Mesenchymal stem cell (in vitro differentiated cells and primary cell): ENCODE measurements at places on chromosomes 5 and 9.

DNA sequence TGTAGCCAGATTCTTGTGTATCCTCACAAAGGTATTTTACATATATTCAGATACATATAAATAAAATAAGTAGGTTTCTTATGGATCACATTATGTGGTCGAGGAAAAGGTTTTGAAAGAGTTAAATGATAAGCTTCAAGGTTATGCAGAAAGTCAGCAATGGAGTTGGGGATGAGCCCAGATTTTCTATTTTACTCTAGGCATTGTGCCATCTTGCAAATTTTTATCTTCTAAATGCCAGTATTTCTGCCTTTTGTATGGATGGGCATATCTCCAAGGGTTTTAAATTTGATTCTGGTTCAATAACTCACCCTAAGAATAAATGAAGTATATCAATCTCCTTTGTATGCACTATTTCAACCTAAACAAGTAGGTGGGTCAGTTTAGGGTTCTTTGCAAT is 410.7 kb downstream of the DMRTA1 start:
- no peaks in the 10 kb centered on the region for H3K36me3 ChIP-seq
- DNase-seq, result no peak
- H3K27ac ChIP-seq, result no peak overlapping the region
- no peaks in the 10 kb centered on the region for H3K4me1 ChIP-seq
- no peak overlapping the region for H3K4me3 ChIP-seq
- no peaks in the 10 kb centered on the region for H3K27me3 ChIP-seq

DNA sequence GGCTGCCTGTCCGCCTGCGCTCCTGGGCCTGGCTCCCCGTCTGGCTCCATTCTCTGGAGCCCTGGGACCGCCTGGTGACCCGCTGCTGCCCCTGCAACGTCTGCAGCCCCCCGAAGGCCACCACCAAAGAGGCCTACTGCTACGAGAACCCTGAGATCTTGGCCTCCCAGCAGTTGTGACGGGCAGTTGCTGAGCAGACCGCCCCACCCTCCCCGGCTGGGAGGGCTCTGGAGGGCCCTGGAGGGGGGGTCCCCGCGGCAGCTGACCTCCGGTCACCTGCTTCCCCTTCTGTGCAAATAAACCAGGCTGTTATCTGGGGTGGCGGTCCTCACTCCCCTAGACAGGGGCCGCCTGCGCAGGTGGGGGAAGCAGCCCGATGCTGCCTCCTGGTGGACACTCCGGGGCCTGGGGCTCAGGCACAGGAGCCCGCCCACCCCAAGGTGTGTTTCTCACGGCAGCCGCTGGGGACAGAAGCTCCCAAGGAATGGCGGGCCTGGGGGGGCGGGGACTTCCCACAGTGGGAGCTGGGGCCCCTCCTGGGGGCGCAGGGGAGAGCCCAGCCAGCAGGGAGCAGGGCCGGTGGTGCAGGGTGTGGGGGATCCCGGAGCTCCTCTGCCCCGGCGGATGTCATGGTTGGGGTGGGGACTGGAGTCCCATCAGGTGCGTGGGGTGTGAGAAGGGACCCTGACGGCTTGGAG is 4.7 kb upstream of the TUBB4B start:
- no peaks in the 10 kb centered on the region for H3K27me3 ChIP-seq
- DNase-seq, result peak; percentile 83
- H3K4me3 ChIP-seq, result no peak overlapping the region
- no peaks in the 10 kb centered on the region for H3K36me3 ChIP-seq
- H3K27ac ChIP-seq, result no peak overlapping the region

DNA sequence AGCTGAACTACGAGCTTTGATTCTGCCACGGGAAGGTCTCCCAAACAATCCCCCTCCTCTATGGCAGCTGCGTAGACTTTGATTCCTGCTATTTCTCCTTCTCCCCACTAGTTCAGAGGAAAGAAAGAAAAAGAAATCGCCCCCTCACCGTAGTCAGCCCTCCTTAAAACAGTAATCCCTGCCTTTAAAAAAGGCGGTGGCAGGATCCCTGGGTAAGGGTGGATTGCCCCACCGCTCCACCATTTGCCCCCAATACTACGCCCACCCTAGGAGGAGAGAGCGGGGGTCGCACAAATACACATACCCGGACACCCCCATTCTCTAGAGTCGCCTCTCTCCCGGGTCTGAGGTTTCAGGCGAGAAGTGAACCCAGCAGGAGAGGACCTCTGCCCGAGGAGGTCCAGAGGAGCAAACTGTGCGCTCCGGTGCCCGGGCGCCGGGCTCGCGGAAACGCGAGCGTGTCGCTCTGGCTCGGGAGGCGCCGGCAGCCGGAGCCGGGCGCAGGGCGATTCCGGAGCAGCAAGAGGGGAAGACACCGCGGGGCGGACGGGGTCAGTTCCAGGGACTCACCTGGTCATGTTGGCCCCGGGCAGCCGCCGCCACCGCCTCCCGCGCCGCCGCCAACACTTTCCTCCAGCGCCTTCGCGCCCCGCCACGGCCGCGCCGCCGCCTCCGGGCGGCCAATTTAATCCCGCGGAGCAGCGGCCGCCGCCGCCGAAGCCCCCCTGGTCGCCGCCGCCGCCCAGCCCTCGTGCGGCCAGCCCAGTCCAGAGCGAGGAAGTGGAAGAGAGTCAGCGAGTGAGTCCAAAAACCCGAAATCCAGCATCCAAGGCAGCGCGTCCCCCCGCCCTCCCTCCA is 1057.7 kb upstream of the DMAC1 start:
- H3K27ac ChIP-seq, result no peak overlapping the region
- H3K4me3 ChIP-seq, result peak overlapping the region; percentile 89
- DNase-seq, result peak; percentile 26
- peaks cover 7% of the 10 kb centered on the region for H3K4me1 ChIP-seq
- H3K36me3 ChIP-seq, result no peaks in the 10 kb centered on the region
- peaks cover 12% of the 10 kb centered on the region for H3K27me3 ChIP-seq

DNA sequence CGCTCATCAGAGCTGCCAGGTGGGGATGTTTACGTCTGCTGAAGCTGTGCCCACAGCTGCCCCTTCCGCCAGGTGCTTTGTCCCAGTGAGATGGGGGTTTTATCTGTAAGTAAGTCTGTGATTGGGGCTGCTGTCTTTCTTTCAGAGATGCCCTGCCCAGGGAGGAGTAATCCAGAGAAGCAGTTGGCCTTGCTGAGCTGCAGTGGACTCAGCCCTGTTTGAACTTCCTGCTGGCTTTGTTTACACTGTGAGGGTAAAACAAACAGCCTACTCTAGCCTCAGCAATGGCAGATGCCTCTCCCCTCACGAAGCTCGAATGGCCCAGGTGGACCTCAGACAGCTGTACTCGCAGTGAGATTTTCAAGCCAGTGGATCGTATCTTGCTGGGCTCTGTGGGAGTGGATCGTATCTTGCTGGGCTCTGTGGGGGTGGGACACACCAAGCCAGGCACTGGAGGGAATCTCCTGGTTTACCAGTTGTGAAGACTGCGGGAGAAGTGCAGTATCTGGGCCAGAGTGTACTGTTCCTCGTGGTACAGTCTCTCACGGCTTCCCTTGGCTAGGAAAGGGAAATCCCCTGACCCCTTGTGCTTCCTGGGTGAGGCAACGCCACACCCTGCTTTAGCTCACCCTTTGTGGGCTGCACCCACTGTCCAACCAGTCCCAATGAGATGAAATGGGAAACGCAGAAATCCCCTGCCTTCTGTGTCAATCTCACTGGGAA is 530.1 kb upstream of the DMAC1 start:
- no peaks in the 10 kb centered on the region for H3K27me3 ChIP-seq
- H3K27ac ChIP-seq, result no peak overlapping the region
- H3K4me1 ChIP-seq, result peaks cover 4% of the 10 kb centered on the region
- H3K36me3 ChIP-seq, result peaks cover 9% of the 10 kb centered on the region

DNA sequence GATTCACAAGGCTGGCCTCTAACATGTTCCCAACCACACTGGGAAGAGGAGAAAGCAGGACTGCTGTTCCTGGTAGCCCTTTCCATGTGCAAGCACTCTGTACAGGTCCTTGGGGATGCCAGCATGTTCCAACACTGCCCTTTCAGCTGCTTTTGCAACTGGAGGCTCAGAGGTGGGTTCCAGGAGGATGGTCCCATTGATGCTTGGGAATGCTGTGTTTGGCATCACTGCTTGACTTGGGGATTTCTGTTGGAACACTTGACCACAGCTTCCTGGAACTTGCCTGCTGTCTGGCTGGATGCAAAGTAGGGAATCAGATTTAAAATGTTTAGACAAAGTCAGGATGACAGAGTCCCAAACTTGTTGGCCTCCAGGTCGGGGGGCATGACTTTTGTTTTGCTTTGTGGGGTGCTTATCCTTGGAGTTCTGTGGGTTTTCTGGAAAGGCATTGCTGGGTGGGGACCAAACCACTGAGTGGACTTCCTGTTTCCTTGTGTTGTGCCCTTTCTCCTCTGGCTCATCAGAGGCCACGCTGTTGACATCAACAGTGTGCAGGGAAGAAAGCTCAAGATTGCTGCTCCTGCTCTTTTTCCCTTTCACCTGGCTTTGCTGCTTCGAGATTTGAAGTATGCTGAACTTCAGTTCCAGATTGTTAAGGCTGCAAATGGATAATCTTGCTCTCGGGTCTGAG is 148.5 kb upstream of the RPS23 start:
- H3K27me3 ChIP-seq, result no peaks in the 10 kb centered on the region
- no peak overlapping the region for H3K4me3 ChIP-seq
- no peaks in the 10 kb centered on the region for H3K4me1 ChIP-seq

DNA sequence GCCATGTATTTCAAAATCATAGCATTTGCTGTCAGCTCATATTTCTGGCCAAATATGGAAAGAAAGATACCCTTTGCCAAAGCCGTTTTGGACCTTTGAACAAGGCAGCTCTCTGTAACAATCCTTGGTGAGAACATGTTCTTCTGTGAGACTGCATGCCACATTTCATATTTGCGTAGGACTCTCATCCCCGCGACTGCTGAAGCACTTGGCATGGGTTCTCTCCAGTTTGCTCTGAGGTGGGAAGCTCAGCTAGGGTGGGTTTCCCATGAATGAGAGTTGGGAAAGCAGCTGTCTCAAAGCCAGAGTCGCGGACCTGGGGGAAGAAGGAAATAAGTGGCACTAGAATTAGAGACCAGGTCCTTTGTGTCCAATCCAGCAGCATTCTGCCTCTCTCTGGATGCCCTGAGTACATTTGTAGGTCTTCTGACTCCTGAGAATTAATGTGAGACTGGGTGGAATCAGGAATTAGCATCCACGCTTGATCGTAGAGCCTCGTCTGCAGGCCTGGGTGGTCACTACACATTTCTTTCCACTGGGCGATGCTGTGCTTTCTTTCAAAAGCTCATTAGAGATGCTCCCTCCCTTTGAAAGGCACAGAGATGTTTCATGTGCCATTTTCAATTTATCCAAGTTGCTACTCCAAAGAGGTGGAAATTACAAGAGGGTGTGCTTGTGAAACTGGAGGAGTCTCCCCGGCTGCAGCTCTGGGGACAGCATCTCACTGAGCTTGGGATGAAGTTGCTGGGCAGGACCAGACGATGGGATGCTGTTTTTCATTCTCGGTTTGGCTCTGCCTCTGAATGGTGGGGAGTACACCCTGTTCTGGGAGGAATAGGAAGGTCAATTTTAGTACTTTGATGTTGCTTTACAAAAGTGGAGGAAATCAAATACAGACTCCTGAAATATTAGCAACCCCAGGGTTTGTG is 197.2 kb downstream of the GADD45G start:
- no peak overlapping the region for H3K27ac ChIP-seq
- DNase-seq, result no peak
- H3K36me3 ChIP-seq, result no peaks in the 10 kb centered on the region

DNA sequence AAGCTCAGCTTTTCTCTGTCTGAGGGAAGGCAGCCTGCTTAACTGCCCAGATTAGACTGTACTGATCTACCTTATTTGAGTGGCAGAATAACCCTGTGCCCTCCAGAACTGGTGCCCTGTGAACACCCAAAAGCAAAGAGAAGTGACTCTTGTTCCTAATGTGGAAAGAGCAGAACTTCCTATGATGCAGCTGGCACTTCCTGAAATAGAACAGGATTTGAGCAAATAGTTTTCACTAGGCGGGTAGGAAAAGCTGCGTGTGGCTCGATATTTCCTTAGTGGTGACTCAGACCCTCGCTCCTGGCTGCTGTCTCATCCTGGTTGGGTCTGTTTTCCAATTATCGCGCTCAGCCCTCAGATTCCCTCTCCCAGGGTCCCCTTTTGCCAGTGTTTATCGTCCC is 89.9 kb downstream of the SH3TC2 start:
- H3K4me1 ChIP-seq, result peaks cover 14% of the 10 kb centered on the region
- DNase-seq, result peak; percentile 97
- H3K27me3 ChIP-seq, result no peaks in the 10 kb centered on the region
- no peaks in the 10 kb centered on the region for H3K36me3 ChIP-seq

DNA sequence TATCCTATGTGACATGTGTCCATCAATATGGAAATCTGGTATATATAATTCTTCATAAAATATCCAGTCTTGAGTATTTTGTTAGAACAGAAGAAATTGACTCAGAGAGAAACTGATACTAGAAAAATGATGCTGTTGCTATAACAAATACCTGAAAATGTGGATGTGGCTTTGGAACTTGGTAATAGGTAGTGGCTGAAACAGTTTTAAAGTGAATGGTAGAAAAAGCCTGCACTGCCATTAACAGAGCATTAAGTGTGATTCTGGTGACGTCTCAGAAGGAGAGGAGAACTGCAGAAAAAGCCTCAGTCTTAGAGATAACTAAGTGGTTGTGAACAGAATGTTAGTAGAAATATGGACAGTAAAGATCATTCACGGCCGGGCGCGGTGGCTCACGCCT is 634.9 kb upstream of the ZNF608 start:
- H3K36me3 ChIP-seq, result no peaks in the 10 kb centered on the region
- DNase-seq, result no peak

GRCh38 chr9:92001244-92001643 is 51.2 kb upstream of the ROR2 start:
- DNase-seq, result peak; percentile 20
- H3K27me3 ChIP-seq, result peaks cover 3% of the 10 kb centered on the region
- H3K4me1 ChIP-seq, result peaks cover 1% of the 10 kb centered on the region
- no peaks in the 10 kb centered on the region for H3K36me3 ChIP-seq
- no peak overlapping the region for H3K4me3 ChIP-seq

- no peak for DNase-seq
- peaks cover 43% of the 10 kb centered on the region for H3K36me3 ChIP-seq
- no peak overlapping the region for H3K4me3 ChIP-seq
- H3K27me3 ChIP-seq, result no peaks in the 10 kb centered on the region
- H3K27ac ChIP-seq, result no peak overlapping the region
- H3K4me1 ChIP-seq, result no peaks in the 10 kb centered on the region
Observed at GRCh38 chr9:112839331-112839730, 51.3 kb downstream of the SLC46A2 start.

DNA sequence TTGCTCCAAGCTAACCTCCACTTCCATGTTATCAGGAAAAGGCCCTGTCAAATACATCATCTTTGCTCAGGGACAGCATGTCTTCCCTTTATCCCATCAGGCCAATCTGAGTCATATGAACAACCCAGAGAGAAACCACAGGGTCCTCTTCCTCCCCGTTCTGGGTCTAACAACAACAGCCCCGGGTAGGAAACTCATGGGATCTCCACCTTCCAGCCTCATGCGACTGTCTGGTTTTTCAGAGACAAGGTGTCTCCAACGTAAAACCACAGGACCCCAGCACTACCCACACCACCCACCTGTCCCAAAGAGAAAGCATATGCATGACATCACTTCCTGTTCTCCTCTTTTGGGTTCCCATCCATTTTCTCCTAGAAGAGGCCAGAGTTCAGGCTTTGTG is 217.9 kb downstream of the ENC1 start:
- DNase-seq, result no peak
- no peaks in the 10 kb centered on the region for H3K27me3 ChIP-seq
- no peaks in the 10 kb centered on the region for H3K4me1 ChIP-seq
- H3K27ac ChIP-seq, result no peak overlapping the region

- H3K4me3 ChIP-seq, result no peak overlapping the region
- peaks cover 8% of the 10 kb centered on the region for H3K4me1 ChIP-seq
- H3K36me3 ChIP-seq, result no peaks in the 10 kb centered on the region
- H3K27me3 ChIP-seq, result no peaks in the 10 kb centered on the region
- DNase-seq, result peak; percentile 76
Observed at GRCh38 chr9:35651956-35652828, 1.5 kb upstream of the SIT1 start.

- H3K36me3 ChIP-seq, result no peaks in the 10 kb centered on the region
- DNase-seq, result no peak
- no peak overlapping the region for H3K27ac ChIP-seq
Observed at GRCh38 chr5:140420665-140421361, 19.2 kb downstream of the ANKHD1 start.
